ENCODE measurements at places on chromosomes 5 and 9.

DNA sequence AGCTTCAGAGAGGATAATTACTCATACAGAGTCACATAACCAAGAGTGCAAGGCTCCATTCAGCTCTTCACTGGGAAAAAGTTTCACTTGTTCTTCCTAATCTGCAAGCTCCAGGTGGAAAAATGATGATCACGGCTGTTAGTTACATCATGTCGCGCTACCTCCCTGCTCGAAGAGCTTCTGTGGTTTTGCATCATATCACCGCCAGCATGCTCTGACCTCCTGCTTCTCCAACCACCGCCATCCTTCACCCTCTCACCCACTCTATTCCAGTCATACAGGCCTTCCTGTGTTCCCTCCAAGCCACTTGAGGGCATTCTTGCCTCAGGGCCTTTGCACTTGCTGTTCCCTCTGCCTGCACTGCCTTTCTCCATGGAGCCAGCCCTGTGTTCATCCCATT lies 47.1 kb downstream of the COL27A1 start:
- DNase-seq = no peak

DNA sequence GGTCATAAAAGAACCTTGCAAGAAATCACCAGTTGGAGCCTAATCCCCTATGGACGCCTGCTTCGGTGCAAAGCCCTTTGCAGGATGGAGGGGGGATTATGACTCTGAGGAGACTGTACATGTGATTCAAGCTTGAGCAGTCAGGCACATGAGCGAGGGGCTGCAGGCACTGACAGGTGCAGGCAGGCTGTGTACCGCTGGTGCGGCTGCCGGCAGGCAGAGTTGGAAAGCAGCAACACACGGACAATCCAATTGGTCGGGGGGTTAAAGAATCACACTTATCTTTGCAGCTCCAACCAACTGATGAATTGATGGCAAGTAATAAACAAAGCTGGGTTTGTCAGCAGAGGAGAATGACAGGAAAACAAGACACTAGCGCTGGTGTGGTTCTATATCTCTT lies 5.7 kb downstream of the WHRN start:
- no peak for DNase-seq

DNA sequence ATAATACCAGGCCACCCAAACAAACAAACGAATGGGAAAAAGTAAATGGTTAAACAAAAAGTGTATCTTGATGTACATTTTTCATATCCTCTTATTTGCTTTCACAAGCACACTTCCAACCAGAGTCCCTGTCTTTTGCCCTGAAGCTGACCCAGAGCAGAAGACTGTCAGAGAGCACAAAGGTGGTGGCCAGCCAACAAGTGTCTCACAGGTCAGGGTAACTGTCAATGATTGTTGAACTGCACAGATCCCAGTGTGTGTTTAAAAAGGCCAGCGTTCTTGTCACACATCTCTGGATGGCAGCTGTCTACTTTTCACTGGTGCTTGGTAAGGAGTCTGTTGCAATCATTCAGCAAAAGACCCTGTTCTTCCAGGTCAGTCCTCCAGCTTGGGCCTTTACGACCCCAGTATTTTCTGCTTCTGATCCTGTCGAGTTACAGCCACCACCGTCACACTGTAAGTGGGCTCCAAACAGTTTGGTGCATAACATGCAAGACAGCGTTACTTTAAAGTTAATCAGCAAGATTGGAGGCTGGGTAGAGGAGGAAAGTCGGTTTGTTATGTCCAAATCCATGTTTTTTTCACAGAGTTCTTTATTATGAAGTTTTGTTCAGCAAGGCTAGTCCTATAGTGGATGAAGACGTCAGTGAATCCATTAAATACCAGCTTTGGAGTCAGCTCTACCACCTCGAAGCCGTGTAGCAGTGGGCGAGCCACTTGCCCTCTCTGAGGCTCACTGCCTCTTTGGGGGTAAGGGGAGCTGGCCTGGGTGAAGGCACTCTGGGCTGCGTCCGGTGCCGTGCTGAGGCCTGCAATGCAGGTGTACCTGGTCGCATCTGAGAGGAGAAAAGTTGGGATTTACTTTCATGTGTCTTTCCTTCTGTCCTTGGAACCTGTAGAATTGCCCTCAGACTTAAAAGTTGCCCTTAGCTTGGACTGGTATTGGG lies 265.7 kb downstream of the AOPEP start:
- no peak for DNase-seq

DNA sequence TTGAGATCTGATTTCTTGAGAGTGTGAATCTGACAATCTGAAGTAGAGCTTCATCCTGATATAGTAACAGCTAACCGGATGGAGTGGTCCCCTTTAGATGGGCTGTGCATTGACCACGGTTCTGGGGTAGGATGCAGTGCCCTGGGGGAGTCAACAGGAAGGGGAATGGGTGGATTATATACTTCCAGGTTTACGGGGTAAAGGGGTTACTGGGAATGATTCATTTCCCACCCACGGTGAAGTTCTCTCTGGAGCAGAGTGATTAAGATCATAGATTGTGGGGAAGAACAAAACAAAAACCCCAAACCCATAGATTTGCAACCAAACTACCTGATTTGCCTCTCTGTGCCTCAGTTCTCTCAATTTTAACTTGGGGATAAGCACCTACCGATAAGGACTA lies 1.5 kb upstream of the B4GALT7 start:
- no peak for DNase-seq

DNA sequence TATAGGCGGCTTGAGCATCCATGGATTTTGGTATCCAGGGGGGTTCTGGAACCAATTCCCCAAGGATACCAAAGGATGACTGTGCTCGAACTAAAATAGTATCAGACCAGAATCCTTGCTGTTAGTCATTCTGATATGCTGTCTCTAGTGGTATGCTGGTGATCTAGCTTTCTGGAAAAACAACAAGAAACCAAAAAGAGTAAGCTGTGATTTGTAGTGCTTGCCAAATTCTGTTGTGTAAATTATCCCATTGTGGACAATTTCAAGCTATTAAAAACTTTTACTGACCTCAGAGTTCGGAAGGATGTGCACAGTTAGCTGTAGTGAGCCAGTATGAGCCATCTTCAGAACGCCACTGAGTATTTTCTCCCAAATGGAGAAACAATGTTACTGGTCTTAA lies 99.0 kb upstream of the FBN2 start:
- no peak for DNase-seq

GRCh38 chr5:89129941-89130340 lies 247.0 kb upstream of the MEF2C start:
- DNase-seq = no peak

GRCh38 chr5:120792477-120792876 lies 328.4 kb downstream of the PRR16 start:
- no peak for DNase-seq

GRCh38 chr5:86964889-86965288 lies 302.8 kb upstream of the RASA1 start:
- no peak for DNase-seq

DNA sequence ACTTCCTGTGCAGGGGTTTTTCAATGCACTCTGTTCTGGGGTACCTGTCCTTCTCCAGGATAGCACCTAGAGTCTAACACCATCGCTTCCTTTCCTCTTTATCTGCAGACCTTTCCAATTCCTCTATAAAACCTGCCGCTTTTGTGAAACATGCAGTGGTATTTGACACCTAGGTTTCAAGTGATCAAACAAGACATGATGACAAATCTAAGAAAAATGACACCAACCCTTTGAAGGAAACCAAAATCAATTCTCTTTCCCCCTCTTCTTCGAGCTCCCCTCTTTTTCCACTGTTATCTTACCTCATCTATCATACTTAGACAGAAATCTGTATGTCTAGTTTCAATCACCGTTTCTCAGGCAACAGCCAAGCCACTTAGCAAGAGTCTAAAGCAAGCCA lies 25.6 kb upstream of the RANBP17 start:
- DNase-seq = no peak

GRCh38 chr5:118905196-118905595 lies 83.2 kb downstream of the DTWD2 start:
- no peak for DNase-seq

- no peak for DNase-seq
Measured at GRCh38 chr5:12652201-12652600, 748.0 kb upstream of the CTNND2 start.

DNA sequence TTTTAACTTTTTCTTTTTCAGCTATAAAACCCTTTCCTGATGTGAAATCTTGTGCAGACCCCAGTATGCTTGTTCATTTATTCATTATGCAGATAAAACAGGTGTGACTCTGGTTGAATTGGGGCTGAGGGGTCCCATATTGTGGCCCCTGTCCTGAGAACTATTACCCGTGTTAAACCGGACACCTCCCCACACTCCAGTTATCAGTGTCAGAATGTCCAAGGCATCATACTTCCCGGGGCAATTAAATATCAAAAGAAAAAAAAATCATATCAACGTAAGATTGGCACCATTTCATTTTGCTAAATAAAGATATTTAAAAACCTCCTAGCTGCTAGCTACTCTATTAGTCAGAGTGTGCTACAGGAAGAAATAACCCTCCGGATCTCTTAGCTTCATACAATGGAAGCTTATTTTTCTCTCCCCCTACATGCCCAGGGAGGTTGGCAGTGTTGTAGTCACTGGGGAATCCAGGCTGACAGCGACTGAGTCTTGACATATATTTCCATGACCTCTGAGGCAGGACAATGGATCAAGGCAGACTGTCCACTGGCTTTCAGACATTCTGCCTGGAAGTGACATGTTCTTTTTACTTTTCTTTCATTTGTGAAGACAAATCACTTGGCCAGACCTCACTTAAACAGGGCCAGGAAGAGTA lies 170.0 kb downstream of the SEC61B start:
- DNase-seq = no peak

GRCh38 chr5:156475182-156476157 lies 148.5 kb downstream of the SGCD start:
- no peak for DNase-seq

DNA sequence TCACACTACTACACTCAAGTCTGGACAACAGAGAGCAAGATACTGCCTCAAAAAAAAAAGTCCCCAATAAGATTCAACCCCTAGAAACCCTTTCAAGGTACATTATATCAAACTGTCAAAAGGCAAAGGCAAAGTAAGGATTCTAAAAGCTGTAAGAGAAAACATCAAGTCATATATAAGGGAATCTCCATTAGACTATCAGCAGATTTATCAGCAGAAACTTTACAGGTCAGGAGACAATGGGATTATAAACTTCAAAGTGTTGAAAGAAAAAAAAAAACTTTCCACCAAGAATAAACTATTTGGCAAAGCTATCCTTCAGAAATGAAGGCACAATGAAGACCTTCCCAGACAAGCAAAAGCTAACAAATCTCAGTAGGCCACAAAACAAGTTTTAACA lies 63.5 kb upstream of the DMRT1 start:
- DNase-seq = no peak

DNA sequence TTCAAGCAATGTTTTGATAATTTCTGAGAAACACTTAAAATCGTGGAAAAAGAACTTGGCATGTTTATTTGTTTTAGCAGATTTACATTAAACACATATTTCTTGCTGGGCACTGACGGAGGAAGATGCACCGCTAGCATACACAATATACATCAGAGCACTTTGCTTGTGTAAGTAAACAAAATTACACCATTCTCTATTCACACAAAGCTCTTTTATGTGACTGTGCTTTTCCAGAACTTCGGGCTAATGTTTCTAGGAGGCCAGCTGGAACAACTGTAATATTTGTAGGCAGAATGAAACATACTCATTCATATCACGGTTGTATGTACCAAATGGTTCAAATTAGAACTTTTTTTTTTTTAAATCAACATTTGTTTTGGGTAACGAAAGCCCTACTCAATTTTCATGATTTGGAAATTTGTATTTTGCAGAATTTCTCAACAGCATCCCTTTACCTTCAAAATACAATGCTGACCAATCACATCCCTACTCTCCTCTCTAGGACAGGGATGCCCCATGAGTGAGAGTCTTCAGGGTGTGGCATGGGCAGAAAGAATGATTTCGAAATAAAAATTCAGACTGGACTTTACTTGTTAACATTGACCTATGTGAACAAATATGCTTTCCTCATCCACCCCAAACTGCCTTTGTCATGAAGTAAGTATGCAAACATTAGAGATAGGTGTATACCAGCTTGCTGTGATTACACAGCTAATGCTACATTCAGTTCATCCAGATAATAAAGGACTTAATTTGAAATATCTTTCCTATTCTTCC lies 425.1 kb downstream of the BNC2 start:
- DNase-seq = no peak

- DNase-seq = no peak
Measured at GRCh38 chr5:147321569-147321968, 86.7 kb downstream of the STK32A start.

GRCh38 chr5:84790406-84790805 lies 405.7 kb upstream of the EDIL3 start:
- no peak for DNase-seq

- no peak for DNase-seq
Measured at GRCh38 chr5:87007737-87008136, 259.9 kb upstream of the RASA1 start.

- DNase-seq = no peak
Measured at GRCh38 chr5:74021126-74021525, 395.1 kb downstream of the ARHGEF28 start.

- no peak for DNase-seq
Measured at GRCh38 chr5:170662966-170663365, 120.6 kb upstream of the GABRP start.

DNA sequence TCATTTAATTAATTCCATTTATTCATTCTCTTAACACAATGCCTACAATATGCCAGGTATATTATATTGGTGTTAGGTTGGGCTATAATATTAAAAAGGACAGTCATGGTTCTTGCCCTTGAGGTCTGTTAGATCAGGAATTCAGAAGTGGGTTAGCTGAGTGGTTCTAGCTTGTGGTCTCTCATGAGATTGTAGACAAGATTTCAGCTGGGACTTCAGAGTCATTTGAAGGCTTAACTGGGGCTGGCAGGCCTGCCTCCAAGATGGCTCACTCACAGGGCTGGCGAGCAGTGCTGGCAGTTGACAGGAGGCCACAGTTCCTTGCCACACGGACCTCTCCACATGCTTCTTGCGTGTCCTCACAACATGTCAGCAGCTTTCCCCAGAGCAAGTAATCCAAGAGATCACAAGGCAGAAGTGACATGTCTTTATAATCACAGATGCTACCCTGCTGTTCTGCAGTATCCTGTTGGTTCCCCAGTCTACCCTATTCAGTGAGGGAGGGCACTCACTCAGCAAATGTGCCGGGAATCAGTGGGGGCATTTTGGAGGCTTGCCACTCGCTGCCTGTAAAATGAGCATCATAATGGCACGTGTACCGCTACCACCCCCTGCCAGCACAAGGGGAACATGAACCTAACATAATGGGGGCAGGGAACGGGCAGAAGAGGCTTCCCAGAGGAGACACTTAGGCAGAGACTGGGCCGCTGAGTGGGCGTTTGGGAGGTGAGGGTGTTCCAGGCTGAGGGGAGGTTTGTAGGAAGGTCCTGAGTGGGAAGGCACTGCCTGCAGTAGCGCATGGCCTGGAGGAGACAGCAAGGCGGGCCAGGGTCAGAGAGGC lies 70.0 kb downstream of the EXOSC2 start:
- no peak for DNase-seq

- no peak for DNase-seq
Measured at GRCh38 chr5:114678778-114679177, 316.9 kb downstream of the KCNN2 start.

GRCh38 chr5:57738301-57738700 lies 255.7 kb upstream of the ACTBL2 start:
- no peak for DNase-seq
